Activated T-cell treated with anti-CD3 and anti-CD28 coated beads, Interleukin-2, amount 50 U/mL, for 48 hours (primary cell): ENCODE measurements at places on chromosomes 1 and 21.

- no peak for DNase-seq
These were observed 103.4 kb downstream of the COL24A1 start for GRCh38 chr1:86052948-86053698.

- DNase-seq = peak; percentile 34
These were observed at the start of gene C2CD2 for GRCh38 chr21:41953831-41954653. C2CD2 (minus strand) TSS chr21:41954018; CDS start chr21:41953648, 370 bp downstream.

DNA sequence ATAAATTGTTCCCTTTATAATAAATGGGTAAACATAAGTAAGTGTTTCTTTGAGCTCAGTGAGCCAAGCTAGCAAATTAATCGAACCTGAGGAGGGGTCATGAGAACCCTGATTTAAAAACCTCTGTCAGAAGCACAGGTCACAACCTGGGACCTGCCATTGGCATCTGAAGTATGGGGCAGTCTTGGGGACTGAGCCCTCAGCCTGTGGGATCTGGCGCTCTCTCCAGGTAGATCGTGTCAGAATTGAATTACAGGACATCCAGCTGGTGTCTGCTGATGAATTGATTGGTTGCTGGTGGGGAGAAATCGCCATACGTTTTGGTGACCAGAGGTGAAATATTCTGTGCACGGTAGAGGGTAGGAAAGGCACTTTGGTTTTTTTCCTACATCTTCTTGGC lies 17.5 kb downstream of the UCK2 start:
- no peak for DNase-seq

- DNase-seq = no peak
These were observed 110.0 kb downstream of the RGL1 start for GRCh38 chr1:183914891-183915290.

DNA sequence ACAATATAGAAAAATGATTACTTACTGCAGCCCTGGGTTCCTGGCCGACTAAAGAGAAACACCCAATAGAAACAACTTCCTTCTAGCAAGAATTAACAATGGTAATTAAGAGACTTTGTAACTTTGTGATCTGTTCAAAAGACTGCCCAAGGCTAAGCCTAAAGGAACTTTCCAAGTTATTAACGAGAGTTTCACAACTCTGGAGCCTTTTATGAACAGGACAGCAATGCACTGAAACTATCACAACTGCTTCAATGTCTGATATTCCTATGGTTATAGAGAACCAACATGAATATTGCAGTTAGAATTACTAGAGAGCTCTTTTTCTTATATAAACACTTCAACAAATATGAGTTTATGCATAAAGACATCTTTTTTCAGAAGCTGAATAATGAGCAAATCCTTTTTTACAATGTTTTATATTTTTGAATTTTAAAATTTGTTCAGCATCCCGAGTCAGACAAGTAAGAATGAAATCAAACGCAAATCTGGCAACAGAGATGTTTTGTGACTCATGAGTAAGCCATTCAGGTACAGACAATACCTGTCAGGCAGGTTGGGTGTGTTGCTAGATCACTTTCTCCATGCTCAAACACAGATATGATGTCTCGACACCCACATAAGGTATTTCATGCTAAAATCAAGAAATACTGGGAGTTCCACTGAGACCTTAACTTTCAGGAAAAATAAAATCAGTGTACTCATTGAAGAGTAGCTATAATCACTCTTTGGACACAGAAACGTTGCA lies 22.2 kb upstream of the KCNJ15 start:
- DNase-seq = no peak

GRCh38 chr21:45010860-45011259 lies 63.5 kb upstream of the ADARB1 start:
- no peak for DNase-seq

DNA sequence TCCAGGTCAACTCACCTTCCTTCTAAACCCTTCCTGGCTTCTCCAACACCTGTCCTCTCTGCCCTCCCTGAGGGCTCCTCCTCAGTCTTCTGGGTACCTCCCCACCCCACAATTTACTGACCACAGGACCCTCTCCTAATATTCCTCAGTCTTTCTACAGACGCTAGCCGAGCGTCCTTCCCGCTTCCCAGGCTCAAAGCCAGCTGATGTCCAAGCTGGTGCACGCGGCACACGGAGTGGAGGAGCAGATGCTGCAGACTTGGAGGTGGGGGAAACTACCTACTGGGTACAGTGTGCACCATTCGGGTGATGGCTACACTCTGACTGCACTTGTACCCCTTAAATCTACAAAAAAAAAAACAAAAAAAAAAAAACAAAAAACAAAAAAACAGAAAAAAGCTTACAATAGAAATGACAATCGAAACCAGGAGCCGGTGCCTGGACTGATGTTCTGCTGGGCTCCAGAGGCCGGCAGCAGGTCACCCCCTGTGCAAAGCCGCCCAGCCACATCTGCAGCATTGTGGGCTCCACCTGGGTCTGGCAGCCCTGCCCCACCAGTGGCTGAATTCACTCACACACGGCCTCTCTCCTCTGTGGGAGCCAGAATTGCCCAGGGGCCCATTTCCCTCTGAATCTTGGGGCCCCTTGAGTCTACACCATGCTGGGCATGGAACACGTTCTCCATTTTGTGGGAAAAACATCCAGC lies 7.0 kb downstream of the TRIM11 start:
- no peak for DNase-seq

GRCh38 chr21:16305686-16306085 lies 575.9 kb downstream of the USP25 start:
- DNase-seq = no peak

DNA sequence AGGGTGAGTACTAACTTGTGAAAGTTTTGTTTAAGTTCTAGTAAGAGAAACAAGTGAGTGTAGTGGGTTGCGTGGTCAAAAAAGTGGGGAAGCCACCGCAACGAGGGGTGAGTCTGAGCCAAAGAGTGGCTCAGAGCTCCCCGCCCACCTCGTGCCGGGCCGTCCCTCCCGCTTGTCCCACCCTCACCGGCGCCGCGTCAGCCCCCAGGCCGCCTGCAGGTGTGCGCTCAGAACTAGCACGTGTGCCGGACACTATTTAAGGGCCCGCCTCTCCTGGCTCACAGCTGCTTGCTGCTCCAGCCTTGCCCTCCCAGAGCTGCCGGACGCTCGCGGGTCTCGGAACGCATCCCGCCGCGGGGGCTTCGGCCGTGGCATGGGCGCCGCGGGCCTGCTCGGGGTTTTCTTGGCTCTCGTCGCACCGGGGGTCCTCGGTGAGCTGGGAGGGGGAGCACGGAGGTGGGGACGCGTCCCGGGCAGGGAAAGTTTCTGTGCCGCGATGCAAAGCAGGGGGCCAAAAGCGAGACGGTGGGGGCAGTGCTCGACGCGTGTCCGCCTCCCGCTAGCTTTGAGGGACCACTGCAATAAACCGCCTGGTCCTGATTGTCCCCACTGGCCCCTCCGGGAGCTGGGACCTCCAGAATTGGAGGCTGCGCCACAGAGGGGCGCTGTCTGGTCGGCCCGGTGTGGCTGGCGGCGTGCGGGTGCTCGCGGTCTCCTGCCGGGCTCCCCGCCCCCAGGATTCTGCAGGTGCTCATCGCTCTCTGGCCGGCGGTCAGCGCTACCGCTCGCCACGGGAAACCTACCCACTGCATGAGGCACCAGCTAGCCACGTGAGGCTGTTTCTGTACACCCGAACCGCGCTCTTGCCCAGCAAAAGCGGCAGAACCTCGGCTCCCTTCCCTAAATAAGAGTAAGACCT lies at the start of gene CR2:
CR2 (plus strand) TSS at position 283 of the 919 bp plus-strand sequence; CDS start at position 374, 91 bp downstream.
- peak; percentile 73 for DNase-seq

DNA sequence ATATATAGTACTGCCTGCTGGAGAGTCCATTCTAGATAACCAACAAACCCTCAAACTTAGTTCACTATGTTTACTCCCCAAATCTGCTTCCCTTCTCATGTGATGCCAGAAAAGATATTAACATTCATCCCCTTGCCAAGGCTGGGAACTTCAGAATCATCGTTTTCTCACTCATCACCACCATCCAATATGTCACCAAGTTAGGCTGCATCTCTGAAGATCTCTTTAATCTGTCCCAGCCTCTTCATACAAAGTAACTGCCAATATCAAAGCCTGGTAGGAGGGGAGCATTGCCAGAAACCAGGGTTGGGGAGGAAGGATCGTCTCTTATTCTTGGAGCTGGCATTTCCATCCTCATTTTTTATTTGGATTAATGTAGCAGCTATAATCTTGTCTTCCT lies 71.6 kb downstream of the XCL2 start:
- DNase-seq = no peak

- no peak for DNase-seq
These were observed 63.3 kb upstream of the MAGI3 start for GRCh38 chr1:113326976-113327375.

DNA sequence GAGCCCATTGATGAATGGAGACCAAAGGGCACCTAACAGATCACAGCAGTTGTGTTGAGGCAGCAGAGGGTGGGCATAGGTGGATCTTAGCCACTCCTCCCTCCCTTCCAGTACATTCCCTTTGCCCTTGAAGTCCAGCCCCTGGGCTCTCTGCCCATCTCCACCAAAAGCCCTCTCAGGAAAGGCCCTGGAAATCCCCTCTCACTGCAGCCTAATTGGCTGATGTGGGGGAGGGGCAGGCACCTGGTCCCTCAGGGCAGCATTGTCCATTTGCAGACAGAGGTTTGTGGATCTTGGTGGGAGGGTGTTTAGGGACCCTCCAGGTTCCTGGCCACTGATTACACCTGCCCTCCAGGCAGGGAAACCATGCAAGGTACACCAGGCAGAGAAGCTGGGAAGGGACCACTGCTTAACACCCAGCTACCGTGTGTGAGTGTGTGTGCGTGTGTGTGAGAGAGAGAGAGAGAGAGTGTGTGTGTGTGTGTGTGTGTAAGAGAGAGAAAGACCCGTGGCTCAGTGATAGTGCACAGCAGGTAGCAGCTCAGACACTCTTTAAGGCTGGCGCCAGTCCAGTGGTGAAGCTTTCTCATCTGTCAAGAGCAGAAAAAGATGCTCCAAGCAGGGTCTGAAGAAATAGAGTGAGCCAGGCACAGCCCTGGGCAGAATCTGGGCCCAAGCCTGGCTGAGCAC lies 71.1 kb downstream of the MATN1 start:
- DNase-seq = no peak

- DNase-seq = no peak
These were observed 60.0 kb downstream of the TNFSF18 start for GRCh38 chr1:172990598-172991215.

DNA sequence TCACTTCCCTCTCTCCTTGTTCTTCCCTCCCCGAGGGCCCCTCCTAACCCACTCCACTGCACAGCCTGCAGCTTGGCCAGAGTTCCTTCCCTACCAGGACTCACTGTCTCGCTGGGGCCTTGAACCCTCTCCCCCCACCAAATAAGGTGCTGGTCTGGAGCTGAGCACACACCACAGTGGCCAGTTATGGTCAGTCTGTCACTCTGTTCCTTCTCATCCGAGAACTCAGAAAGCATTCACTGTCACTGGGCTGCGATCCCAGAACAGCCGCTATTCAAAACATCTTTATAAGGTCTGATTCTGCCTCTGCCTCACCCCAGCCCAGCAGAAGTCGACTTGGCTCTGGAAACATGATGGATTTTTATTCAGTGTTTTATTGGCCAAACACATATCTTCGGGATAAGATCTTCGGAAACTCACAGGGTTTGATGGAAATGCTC lies 19.8 kb upstream of the LBR start:
- peak; percentile 11 for DNase-seq

- peak; percentile 4 for DNase-seq
These were observed 19.8 kb upstream of the FAM110D start for GRCh38 chr1:26138974-26139558.

- DNase-seq = no peak
These were observed 3.2 kb upstream of the GUK1 start for GRCh38 chr1:228136901-228137300.

GRCh38 chr1:236155399-236155767 lies 13.0 kb downstream of the GPR137B start:
- no peak for DNase-seq

GRCh38 chr1:100810360-100810759 lies 84.3 kb downstream of the EXTL2 start:
- DNase-seq = no peak

- no peak for DNase-seq
These were observed 9.8 kb downstream of the PPFIA4 start for GRCh38 chr1:203036135-203036534.

DNA sequence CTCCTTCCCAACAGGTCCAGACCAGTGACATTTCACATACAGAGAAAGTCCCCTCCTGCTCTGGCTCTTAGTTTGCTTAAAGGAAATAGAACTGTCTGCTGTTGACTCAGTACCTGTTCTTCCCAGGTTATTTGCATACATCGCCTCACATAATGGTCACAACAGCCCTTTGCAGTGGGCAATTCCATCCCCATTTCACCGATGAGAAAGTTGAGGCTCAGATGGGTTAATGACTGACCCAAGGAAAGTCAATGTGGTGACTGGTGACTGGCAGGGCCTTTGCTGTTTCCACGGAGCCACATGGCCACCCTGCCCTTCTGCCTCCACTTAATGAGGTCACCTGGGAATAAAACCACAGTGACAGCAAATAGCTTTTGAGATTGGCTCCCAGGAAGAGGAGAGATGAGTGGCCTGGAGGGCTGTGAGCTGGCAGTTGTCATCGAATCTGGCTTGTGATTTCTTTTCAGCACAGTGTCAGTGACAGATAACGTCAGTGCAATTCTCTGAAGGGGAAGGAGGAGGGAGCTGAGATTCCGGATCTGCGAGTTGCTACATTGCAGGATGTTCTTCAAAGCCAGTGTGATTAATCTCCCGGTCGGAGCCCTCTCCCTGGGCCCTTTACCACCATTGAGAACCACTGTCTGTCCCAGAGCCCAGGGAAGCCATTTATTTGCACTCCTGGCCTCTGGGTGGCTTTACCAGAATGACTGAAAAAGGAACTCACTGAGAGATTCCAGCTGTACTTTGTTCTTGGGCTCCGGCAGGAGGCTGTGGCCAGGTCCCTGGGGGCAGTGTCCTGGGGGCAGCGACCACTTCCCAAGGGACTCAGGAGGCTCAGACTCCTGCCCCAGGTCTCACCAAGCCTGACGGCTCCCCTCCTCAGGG lies 117.2 kb downstream of the CNIH3 start:
- no peak for DNase-seq
